ENCODE measurements at places on chromosomes 7 and 10.

- no peak for DNase-seq
Measured at GRCh38 chr10:46297406-46298204, 10.8 kb downstream of the ANTXRL start.

GRCh38 chr7:100835903-100836811, 8.8 kb upstream of the EPHB4 start:
- no peak for DNase-seq

- DNase-seq, result no peak
Measured at GRCh38 chr7:132347858-132348257, 228.4 kb downstream of the PLXNA4 start.

- DNase-seq, result no peak
Measured at GRCh38 chr10:43952760-43953159, 304.1 kb upstream of the ZNF32 start.

- no peak for DNase-seq
Measured at GRCh38 chr7:120979765-120980499, 8.6 kb upstream of the CPED1 start.

- no peak for DNase-seq
Measured at GRCh38 chr10:97740613-97741012, 3.7 kb downstream of the ZFYVE27 start.
